ENCODE measurements at places on chromosomes 6 and 20.

- DNase-seq, result no peak
Observed at GRCh38 chr20:12455148-12455547, 537.5 kb downstream of the BTBD3 start.

DNA sequence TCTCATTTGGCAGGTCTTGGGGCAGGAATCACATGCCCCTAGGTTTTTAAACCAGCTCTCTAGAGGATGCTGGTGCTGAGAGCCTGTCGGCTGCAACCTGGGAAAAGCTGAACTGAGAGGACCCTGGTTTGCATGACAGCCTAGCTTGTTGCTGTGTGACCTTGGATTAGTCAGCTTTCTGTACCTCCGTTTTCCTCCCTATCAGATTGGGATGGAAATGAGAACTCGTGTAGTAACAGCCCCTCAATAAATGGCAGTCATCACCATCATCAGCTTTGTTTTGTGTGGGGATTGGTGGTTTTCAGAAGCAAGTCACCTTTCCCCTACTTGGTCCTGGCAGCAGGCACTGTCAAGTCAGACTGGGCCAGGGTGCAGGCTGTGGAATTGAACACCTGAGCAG, 75.2 kb upstream of the MYL9 start:
- DNase-seq, result no peak

DNA sequence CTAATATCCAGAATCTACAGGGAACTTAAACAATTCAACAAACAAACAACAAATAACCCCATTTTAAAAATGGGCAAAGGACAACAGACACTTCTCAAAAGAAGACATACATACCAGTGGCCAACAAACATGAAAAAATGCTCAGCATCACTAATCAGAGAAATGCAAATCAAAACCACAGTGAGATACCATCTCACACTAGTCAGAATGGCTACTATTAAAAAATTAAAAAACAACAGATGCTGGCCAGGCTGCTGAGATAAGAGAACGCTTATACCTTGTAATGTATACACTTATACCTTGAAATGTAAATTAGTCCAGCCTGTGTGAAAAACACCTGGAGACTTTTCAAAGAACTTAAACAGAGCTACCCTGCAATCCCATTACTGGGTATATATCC, 166.8 kb downstream of the IBTK start:
- DNase-seq, result no peak

GRCh38 chr6:150690681-150691080, 91.0 kb downstream of the PLEKHG1 start:
- no peak for DNase-seq
